ENCODE measurements at places on chromosomes 2 and 18.

GRCh38 chr2:38230756-38231155, 146.3 kb downstream of the ATL2 start:
- DNase-seq, result no peak

GRCh38 chr18:41323044-41323443, 632.0 kb upstream of the PIK3C3 start:
- no peak for DNase-seq

GRCh38 chr2:141582213-141582612, 548.6 kb downstream of the LRP1B start:
- no peak for DNase-seq

- no peak for DNase-seq
These were observed 9.8 kb downstream of the REL start for GRCh38 chr2:60891180-60891579.

- DNase-seq, result no peak
These were observed 322.1 kb upstream of the THUMPD2 start for GRCh38 chr2:40101131-40101575.

Data from midbrain (tissue), 1 donor.